Omental fat pad (tissue), 4 donors: ENCODE measurements at places on chromosomes 16 and 17. TPM values are rescaled to one million over a fixed set of nuclear protein-coding genes. Genes with fewer than 3 reads are reported as not detected.

Gene RNF157
- total RNA-seq = 22.9 TPM

Gene KCNH6
- not detected for total RNA-seq

Gene KREMEN2
- not detected for total RNA-seq

Gene TBC1D3H
- not detected for total RNA-seq

Gene KRT27
- total RNA-seq = not detected

Gene NFE2L1
- 165 TPM for total RNA-seq

Gene ITGAL
- 20.2 TPM for total RNA-seq

Gene DPEP2
- 8.7 TPM for total RNA-seq

Gene MT4
- total RNA-seq = not detected

Gene TMEM238L
- total RNA-seq = not detected

Gene C16orf92
- not detected for total RNA-seq

Gene ABCC12
- not detected for total RNA-seq

Gene MAF
- 77.2 TPM for total RNA-seq

Gene KRTAP9-4
- not detected for total RNA-seq

Gene RNF222
- total RNA-seq = not detected

DNA sequence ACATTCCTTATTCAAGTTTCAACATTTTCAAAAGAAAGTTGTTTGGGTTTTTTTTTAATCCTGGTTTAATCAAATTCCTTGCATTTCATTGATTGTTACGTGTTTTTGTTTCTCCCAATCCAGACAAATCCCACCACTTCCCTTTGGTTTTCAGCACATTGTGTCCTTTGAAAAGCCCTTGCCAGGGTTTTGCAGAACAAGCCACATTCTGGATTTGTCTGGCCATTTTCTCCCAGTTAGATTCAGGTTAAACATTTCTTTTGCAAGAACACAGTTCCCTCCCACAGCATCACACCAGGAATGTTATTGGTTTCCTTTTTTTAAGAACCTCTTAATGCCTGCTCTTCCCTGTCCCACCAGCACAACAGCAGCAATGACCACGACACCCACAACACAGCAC, 278.0 kb upstream of the SALL1 start:
- DNase-seq = no peak

- DNase-seq = no peak
Measured at GRCh38 chr16:65745201-65745708, 621.2 kb upstream of the CDH5 start.

DNA sequence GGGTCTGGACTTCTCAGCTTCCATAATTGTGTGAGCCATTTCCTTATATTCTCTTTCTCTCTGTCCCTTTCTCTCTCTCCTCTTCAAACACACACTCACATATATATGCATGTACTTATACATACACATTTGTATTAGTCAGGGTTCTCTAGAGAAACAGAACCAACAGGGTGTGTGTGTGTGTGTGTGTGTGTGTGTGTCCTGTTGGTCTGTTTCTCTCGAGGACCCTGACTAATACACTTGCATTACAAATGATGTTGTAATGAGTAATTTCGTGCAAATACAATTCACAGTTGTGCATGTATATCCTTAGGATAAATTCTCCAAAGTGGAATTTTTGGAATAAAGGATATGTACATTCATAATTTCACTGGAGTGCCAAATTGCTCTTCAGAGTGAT, 115.3 kb downstream of the NPIPB5 start:
- DNase-seq = no peak

DNA sequence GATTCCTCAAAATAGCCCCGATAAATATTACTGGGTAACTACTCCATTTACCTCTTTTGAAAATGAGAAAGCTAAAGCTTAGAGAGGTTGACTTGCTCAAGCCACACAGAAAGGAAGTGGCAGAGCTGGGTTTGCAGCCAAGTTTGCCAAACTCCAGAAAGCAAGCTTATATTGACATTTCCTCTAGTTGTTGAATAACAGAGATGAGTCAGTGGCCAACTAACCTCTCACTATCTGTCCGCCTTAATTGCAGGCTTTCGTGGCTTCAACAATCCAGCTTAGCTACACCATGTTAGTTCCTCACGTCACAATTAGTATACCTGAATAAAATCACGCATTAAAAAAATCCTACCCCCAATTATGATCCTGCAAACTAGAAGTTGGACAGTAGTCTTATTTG, 151.7 kb downstream of the CNTNAP4 start:
- no peak for DNase-seq

DNA sequence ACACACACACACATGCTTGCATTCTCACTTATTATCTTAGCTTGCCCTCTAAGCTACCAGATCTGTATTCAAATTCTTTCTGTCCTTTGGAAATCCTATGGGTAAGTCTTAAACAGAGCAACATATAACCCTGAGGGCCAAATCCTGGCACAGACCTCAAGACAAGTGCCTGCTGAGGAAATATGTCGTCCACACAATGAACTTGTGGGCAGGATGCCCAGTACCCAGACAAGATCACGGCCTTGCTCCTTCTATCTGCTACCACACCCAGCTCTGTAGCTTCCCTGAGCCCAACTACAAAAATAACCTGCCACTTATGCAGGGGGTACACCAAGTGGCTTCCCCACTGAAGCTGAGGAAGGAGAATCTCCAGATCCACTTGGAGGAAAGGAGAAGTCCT, 37.3 kb upstream of the FA2H start:
- DNase-seq = no peak

DNA sequence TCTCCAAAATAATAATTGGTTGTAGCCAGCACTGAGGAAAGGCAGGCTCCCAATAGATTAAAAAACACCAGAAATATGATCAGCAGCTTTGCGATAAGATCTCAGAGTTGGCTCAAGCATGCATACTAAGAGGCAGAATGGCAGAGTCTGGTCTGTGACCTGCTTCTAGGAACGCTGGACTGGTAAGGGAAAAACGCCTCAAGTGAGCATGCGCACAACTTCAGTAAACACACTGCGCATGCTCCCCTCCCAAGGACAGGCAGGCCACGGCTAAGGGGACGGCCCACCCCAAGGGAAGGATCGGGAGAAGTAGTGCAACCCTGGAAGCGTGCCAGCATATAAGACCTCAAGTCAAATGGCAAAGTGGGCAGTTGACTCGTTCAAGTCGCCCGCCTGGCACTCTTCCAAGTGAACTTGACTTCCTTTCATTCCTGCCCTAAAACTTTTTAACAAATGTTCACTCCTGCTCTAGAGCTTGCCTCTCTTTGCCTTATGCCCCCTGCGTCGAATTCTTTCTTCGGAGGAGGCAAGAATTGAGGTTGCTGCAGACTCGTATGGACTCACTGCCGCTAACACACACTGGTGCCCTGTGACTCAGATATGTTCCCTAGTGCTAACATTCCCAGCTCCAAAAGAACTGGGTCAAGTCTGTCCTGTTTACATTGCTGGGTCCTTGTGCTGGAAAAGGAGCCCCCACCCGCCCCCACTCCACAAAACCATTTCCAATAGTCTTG, 22.4 kb upstream of the PRM1 start:
- DNase-seq = no peak

DNA sequence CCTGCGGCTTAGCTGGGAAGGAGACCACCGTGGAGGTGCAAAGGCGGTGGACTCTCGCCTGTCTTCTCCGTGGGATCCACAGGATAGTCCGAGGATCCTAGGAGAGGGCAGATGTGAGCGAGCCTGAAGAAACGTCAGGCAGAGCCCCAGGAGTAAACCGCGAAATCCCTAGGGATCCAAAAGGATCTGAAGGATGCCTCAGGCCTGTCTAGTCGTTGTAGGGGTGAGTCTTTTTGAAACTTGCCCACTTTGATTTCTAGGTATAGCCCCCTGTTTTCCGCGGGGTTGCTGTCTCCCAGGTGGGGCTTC, 576.5 kb downstream of the KCNJ18 start:
- DNase-seq = no peak

DNA sequence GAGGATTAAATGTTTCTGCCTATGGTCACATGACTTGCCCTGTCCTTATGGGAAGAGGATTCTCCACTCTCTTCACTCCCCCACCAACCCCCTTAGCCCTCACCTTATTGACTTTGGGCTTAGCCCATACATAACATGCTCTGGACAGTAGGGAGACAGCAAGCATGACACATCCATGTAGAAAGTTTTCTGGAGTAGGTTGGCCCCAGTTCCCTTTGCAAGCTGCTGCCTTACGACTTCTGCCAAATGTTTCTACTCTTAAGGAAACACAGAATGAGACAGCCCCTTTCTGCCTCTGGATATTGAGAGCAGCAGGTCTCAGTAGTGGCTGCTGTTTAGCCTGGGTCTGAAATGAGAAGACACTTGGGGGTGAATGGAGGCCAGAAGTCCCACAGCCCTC, 282.2 kb downstream of the MAP2K6 start:
- no peak for DNase-seq

- DNase-seq = no peak
Measured at GRCh38 chr16:28089992-28090365, 26.5 kb upstream of the GSG1L start.

DNA sequence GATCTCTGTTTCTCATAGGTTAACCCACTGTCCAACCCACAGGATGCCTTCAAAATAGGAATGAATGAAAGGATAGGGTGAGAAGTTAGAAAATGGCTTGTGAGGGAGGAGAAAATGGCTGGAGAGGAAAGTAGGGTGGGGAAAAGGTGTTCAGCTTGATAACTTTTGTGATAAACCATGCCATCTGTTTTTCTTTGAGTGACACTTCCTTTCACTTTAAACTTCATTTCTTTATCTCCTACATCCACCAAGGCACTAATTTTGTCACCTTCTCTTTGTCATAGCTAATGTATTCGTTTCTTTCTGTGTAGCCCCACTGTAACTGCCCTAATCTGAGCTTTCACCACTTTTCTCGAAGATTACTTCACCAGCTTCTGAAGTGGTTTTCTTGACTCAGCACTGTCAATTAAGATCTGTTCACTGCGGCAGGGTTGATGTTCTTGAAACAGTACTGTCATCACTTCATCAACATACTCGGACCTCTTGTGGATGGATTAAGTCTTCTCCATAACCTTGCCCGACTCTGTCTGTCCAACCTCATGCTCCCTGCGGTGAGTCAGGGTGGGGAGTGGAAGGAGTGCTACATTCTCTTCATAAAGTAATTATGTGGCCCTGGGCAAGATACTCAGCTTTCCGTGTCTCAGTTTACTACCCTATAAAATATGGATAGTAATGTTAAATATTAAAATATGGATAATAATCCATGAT, 5.5 kb upstream of the KRT10 start:
- no peak for DNase-seq

GRCh38 chr16:31535737-31536136, 8.0 kb downstream of the AHSP start:
- DNase-seq = no peak

DNA sequence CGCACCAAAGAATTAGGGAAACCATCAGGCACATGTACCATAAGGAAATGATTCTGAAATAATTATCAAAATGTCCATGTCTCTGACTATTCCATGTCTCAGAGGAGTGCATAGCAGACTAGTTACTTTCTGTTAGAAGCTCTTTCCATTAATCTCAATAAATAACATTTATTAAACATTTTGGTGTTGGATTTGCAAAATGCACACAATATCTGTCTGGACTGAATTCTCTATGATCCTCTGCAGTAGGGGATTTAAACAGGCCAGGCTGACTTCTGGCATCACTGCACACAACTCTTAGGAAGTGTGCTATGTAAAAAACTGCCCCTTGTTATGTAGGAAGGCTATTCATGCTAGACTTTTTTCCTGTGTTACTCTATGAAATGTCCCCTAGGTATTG, 283.3 kb upstream of the CDH5 start:
- no peak for DNase-seq

- DNase-seq = no peak
Measured at GRCh38 chr17:9587969-9588656, 11.7 kb downstream of the CFAP52 start.

DNA sequence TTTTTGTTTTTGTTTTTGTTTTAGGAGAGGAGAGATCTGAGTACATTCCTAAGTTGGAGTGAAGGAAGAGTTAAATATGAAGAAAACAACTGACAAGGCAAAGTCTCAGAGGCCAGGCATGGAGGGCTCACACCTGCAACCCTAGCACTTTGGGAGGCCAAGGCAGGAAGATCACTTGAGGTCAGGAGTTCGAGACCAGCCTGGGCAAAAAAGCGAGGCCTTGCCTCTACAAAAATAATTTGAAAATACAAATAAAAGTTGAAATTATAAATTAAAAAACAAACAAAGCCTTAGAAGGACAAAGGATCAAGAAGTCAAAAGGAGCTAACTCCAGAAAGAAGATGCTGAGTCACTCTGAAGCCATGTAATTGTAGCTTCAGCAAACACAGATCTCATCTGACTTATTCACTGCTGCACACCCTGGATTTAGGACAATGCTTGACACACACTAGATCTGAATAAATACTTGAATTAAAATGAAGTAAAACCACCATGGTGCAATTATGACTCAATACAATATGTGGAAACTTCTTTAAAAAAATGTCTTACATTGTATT, 9.1 kb downstream of the CEP20 start:
- no peak for DNase-seq

GRCh38 chr17:81286491-81287145, 8.5 kb downstream of the SLC38A10 start:
- DNase-seq = no peak

DNA sequence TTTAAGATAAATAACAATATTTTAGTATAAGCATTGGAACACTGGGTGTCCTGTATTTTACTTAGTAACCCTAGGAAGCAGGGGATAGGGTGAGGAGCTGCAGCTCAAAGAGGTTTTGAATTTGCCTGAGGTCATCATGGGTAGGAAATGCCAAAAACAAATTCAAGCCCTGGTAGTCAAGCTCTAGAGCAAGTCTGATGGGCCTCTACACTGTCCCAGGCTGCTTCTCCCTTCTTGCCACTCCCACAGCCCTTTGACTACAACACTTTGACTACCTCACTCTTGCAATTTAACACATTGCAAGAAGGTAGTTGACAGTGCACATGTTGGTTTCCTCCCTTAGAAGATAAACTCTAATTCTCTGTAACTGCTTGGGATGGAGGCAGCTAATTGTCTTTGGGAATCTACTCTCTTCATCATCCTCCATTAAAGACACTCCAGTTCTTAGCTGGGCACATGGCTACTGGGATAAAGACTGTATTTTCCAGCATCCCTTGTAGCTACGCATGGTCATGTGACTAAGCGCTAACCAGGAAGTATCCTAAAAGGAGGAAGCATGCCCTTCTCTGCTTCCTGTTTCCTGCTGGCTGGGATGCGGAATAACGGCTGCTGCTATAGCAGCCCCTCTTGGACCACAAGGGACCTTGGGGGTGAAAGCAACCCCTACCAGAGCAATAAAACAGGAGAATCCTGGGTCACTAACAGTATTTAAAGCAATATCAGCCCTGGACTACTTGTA, 30.7 kb upstream of the SSTR2 start:
- no peak for DNase-seq

DNA sequence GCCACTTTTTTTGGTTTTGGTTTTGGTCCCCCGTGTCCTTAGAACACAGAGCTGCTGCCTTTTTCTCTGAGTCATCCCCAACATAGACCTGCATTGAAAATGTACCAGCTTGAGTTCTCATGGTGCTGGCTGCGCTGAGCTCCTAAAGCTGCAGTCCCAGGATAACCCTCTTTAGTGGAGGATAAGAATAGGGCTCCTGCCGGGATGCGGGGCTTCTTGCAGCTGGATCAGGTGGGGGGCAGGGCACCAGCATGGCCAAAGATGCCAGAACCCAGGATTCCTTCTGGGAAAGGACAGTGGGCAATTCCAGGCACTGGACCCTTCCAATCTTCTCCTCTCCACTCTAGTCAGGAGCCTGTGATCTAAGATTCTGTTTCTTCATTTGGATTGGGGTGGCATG, 8.3 kb upstream of the CLUH start:
- no peak for DNase-seq

- DNase-seq = no peak
Measured at GRCh38 chr17:79947351-79948031, 88.2 kb downstream of the TBC1D16 start.

- no peak for DNase-seq
Measured at GRCh38 chr17:75244133-75244866, 17.1 kb downstream of the GGA3 start.

GRCh38 chr16:66036793-66037715, 329.4 kb upstream of the CDH5 start:
- no peak for DNase-seq
